ENCODE measurements at places on chromosomes 16 and 17.

GRCh38 chr17:7445619-7445968, 733 bp downstream of the CHRNB1 start:
- no peak for DNase-seq

DNA sequence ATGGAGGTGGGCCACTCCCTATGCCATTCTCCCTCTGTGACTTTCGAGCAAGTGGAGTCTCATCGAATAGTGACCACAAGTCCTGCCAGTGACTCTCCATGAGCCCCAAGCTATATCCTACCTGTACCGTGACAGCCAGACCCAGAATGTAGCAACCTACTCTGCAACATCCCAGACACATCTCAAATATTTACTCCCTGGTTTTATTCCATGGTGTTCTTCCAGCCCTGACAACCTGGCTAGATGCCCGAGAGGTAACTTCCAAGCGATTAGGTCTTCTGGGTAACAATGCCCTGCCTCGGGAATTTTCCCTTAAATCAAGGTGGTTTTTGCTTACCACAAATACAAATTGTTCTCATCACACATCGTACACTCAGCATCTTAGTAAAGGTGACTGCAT, 211.7 kb downstream of the ZFHX3 start:
- DNase-seq: no peak

GRCh38 chr16:82783933-82784572, 157.3 kb downstream of the CDH13 start:
- no peak for DNase-seq

DNA sequence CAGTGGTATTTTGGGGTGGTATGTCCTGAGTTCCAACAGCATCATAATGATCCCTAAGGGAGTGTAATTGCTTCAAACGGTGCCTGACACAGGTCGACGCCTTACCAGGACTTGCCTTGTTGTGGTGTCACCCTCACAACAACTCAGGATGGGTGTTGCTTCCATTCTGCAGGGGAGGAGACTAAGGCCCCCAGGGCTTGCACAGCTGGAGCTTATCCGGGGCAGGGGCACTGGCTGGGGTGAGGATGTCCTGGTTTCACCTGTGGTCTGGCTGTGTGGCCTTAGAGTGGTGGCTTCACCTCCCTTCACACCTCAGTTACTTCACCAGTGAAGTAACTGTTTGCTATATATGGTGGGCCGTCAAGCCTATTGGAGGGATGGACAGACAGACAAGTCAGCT, 23.3 kb downstream of the LLGL2 start:
- DNase-seq: no peak

DNA sequence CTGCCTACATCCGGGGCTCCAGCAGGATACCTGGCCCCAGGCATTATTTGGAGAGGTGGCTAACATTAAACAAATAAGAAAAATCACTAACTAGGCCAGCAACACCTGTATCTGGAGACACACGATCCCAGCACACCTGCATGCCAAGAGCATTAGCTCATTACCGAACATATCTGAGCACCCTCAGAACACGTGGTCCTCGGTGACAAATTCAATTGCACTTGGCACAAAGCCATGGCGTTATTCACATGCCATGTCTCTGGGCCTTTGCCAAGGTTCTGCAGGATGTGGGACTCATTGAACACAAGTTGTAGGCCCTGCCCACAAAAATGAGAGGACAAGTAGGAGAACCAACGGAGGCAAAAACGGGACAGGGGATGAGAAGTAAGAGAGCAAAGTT, 552.3 kb downstream of the TOX3 start:
- DNase-seq: no peak

DNA sequence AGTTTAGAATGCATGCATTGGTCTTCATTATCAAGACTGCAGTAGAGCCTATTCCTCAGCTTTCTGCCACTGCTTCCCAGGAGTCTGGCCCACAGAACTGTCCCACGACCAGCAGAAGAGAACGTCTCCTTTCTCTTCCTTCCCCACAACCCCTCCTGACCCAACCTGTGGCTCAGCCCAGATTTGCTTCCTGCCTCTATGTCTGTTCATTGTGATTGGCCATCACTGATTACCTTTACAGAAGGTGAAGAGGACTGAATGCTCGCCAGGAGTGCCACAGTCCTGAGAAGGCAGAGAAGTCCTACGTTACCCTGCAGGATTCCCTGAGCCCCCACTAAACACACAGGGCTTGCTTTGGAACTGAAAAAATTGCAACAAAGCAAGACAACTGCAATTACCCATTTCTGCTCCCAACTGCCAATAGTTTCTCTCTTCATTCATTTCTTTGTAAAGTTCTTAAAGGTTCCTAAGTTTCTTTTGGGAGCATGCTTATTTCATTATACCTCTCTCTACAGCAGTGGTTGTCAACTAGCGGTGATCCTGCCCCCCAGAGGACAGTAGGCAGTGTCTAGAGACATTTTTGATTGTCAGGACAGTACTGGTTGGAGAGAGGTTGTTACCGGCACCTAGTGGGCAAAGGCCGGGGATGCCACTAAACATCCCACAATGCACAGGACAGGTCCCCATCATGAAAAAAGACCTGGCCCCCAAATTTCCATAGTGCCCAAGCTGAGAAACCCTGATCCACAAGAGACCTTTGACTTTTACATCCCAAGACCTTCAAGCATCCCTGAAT, 4.5 kb upstream of the NAT9 start:
- no peak for DNase-seq

GRCh38 chr16:49283376-49284049, 1.9 kb upstream of the CBLN1 start:
- no peak for DNase-seq

DNA sequence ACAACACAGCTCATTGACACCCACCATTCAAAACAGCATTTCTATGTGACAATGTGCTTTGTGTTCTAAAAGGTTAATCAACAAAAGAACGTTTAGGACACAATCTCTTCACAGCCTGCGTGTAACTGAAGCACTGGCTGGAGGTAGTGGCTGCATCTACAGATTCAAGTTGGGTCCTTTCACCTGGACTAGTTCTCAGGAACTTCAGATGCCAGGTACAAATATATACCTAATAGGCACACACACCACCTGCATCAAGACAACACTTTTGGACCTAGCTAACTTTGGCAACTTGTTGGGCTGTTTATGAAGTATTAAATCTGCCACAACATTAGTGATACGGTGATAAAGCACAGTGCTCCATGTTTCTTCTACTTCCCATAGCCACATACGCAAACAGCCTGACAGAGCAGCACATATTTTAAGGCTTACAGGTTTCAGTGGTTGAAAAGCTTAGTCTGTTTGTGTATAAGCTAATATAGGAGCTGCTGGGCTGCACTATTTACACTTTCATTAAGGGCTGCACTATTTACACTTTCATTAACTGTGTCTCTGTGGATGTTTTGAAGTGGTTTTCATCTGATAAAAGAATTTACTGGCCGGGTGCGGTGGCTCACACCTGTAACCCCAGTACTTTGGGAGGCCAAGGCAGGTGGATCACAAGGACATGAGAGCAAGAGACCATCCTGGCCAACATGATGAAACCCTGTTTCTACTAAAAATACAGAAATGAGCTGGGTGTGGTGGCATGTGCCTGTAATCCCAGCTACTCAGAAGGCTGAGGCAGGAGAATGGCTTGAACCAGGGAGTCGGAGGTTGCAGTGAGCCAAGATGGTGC, 132.6 kb downstream of the PARN start:
- no peak for DNase-seq

GRCh38 chr16:4947722-4948503, 10.2 kb upstream of the SEC14L5 start:
- no peak for DNase-seq

DNA sequence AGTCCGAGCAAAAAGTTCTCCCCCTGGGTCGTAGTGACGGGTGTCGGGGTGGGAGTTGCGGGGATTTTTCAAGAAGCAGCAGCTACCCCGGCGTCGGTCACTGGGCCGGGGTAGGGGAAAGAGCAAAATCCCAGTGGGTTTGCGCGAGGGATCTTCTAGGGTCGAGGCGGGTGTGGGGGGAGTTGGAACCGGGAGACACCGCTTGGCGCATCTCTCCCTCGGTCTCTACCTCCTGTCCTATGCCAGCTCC, 2.3 kb upstream of the UBTF start:
- DNase-seq: no peak

DNA sequence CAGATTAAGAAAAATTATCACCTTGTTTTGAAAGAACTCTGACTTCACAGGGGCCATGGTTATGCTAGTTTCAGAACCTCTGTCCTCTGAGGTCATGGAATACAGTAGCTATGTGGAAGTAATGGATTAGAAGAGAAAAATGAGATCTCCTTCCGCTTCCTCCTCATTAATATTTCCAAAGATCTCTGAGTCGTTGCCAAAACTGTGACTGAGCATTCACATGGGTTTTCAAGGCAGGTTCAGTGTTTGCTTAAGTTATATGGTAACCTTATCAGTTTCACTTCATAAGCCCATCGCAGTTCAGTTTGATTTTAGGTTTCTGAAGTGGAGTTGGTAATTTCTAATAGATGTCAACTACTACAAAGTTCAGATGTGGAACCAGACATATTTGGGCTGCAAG, 321.2 kb upstream of the SOX9 start:
- no peak for DNase-seq

- DNase-seq: no peak
Observed at GRCh38 chr17:27333410-27333980, 39.6 kb downstream of the WSB1 start.

DNA sequence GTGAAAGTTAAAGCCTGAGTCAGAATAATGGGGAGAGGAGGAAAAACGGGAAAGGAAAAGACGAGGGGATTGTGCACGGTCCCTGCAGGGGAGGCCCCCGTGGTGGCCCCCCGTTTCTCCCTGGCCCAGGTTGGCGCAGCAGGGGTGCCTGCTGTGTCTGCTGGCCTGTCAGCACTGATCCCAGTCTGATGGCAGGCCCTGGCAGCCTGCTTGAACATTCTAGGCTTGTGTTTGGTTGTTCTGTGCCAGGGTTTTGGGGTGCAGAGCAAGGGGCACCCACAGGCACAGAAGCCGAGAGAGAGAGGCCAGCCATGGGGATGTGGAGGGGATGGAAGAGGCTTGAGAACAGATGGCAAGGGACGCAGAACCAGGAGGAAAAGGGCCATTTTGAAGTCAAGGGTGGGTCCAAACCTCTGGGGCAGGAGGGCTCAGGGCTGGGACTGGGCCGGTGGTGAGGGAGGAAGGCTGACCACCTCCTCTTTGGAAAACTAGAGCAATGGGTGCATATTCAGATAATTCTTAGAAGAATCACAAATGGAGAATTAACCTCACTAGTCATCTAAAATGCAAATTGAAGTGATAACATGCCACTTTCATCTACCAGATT, 35.9 kb downstream of the TBX4 start:
- no peak for DNase-seq

GRCh38 chr17:78013683-78014467, 55.4 kb downstream of the TNRC6C start:
- DNase-seq: peak; percentile 23

- no peak for DNase-seq
Observed at GRCh38 chr17:78555746-78556401, 21.3 kb downstream of the DNAH17 start.

- no peak for DNase-seq
Observed at GRCh38 chr17:44722254-44722653, 13.8 kb downstream of the DBF4B start.

DNA sequence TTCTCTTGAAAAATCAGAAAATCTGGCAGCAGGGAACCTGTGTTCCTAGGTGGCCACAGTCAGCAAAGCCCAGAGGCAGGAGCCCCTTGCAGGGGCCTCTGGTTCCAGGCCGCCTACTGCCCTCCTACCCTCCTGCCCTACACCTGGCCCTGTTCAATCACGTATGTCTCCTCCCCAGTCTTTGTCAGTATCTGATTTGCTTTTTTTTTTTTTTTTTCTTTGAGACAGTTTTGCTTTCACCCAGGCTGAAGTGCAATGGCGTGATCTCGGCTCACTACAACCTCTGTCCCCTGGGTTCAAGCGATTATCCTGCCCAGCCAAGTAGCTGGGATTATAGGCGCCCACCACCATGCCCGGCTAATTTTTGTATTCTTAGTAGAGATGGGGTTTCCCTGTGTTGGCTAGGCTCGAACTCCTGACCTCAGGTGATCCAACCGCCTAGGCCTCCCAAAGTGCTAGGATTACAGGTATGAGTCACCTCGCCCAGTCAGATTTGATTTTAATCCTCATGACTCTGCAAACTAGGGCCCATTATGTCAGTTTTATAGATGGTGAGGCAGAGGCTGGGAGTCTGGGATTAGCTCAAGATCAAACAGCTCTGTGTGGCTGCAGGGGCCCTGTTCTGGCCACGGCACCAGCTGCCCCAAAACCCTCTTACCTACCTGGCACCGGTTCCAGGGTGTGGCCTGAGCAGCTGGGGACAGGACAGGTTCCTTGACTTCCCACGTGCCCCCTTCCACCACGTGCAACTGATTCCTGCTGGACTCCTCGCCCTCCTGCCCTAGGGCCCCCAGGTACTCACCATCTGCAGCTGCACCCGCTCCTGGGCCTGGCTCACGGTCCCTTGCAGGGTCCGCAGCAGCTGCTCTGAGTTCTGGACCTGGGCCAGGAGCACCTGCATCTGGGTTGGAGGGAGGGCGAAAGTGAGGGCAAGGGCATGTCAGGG, 14.7 kb downstream of the RABEP2 start:
- DNase-seq: no peak

GRCh38 chr17:41801374-41802271, 10.1 kb downstream of the P3H4 start:
- DNase-seq: peak; percentile 57

DNA sequence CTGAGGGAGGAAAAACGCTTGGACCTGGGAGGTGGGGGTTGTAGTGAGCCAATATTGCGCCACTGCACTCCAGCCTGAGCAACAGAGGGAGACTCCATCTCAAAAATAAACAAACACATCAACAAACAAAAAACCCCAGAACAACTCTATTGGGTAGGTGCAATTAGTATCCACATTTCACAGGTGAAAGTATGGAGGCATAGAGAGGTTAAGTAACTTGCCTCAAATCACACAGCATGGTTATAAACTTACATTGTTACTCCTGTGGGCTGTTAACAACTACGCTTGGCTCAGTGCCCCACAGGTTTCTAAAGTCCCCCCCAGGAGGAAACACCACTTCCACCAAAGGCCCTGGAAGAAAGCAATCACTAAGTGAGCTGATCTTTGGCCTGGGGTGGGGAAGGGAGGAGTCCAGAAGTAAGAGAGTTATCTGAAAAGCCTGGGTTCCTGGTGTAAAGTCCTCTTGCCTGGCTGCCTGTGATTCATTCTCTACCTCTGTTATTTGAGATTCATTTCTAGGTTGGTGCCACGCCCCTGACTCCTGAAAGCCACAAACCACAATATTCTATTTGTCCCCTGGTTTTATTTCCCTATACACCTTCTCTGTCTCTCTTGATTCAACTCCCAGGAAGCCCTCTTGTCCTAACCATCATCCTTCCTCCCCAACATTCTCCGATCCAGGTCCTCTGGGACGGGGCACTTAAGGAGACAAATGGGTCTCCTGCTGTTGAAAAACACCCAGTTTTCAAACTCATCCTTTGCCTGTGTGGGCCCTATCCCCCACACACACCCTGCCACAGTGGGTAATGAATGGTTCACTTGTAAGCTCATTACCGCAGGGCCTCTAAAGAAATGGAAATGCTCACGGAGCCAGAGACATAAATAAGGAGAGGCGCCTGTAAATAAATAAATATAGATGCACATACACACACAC, 195.4 kb downstream of the XYLT1 start:
- no peak for DNase-seq

DNA sequence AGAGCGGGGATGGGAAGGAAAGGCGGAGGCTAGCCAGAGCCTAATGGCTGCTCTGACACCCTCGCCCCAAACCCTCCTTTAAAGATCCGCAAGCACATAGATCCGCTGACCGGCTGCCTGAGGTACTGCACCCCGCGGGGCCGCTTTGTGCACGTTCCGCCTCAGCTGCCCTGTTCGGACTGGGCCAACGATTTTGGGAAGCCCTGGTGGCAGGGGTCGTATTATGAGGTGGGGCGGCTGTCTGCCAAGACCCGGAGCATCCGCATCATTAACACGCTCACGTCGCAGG, 663 bp downstream of the CYB5D1 start:
- no peak for DNase-seq
